ENCODE measurements at places on chromosomes 6 and 20.

- DNase-seq, result no peak
Observed at GRCh38 chr6:161443848-161444247, 170.0 kb upstream of the AGPAT4 start.

DNA sequence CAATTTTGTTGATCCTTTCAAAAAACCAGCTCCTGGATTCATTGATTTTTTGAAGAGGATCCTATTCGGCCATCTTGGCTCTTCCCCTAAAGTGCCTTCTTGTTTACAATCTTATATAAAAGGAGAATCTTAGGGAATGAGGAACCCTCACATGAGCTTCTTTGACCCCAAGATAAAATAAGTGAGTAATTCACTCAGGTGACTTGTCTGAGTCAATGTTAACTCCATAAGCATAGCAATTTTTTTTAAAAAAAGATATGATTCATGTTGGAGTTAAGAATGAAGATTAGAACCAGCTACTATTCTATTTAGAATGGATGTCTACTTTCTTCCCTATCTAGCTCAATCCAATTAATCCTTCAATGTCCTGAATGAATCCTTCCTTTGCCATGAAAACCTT lies 21.0 kb downstream of the WASF1 start:
- no peak for DNase-seq

DNA sequence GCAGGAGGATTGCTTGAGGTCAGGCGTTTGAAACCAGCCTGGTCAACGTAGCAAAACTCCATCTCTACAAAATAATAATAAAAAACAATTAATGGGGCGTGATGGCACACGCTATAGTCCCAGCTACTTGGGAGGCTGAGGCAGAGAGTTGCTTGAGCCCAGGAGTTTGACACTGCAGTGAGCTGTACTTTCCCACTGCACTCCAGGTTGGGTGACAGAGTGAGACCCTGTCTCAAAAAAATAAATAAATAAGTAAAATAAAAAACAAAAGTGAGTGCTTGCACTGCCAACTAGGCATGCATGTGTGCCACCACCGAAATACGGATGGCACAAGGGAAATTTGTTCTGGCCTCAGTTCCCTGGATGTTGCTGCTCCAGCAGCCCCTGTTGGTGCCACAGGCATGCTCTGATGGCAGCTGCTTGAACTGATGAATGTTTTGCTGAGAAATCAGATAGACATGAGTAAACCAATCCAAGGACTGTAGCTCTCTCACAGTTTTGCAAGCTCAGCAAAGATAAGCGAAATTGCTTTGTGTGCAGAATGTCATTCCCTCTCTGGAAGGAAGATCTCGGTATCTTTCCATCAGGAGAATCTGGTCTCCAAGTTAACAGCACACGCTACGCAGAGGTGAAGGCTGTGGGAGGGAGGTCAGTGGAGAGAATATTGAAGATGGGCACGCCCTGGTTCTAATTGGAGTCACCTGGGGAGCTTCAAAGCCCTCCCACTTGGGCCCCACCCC lies 188.0 kb upstream of the SLC24A3 start:
- no peak for DNase-seq

GRCh38 chr6:106488494-106489370 lies 128.2 kb downstream of the CRYBG1 start:
- no peak for DNase-seq

DNA sequence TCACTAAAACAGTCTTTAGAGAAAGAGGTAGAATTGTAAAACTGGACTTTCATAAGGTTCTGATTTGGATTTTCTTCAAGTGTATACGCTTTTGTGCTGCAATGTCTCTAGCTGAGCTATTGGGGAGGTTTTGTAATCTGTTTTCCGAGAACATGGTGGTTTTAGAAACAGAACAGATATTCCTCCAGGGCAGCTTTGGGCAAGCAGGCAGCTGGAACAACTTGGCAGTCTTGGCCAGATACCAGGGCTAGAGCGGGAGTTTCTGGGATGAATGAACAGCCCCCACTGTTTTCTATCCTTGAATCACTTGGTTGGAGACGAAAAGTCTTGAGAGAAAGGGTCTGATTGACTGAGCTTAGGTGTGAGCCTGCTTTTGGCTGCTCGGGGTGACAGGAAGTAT lies 17.1 kb upstream of the ARMC2 start:
- DNase-seq, result no peak

- DNase-seq, result no peak
Observed at GRCh38 chr20:23071996-23072395, 14.1 kb downstream of the CD93 start.

DNA sequence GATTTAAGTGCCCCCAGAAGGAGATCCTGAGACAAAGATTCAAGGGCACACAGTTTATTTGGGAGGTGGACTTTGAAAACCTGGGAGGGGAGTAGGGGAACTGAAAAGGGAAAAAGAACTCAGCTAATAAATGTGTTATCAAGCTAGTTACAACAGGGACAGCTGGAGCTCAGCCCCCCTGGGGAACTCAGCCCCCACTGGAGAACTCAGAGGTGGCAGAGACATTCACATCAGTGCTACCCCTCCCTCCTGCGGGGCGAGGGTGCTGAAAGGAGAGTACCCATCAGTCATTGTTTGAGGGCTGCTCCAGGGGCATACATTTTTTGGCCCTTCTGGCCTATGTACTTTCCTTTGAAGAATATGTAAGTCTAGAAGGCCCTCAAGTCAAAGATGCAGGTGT lies 101.4 kb downstream of the LRFN2 start:
- DNase-seq, result no peak

DNA sequence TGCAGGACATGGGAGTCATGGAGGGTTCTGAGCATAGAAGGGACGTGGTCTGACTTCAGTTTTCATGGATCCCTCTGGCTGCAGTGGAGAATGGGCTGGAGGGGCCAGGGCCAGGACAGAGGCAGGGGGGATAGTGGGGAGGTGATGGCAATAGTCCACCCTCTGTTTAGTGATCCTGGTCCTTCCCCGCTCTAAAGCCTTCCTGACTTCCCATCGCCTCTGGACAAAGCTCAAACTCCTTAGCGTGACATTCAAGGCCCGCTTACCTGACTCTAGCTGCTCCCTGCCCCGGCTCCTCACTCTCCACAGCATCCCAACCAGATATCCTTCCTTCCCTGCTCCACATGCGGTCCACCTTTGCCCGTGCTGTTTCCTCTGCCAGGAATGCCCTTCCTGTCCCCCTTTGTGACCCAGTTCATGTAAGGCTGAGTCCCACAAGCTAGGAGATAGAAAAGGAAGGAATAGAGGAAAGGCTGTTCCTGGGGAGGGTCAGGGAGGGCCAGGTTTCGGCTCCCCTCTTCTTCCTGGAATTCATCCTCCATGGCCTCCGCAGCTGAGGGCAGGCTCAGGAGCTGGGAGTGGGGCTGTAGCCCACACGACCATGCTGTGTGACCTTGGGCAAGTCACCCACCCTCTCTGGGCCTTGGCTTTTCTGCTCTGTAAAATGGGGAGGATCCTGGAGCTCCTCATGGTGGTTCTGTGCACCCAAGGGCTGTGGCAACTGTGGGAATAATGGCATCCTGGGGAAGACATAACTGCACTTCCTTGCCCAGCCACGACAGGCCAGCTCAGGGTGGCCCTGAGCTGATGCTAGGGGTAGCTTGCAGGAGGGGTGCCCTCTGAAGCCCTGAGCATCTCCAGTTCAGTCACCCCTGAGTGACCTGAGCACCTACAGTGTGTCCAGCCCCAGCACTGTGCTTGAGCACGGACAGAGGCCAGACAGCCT lies 116.1 kb downstream of the CEBPB start:
- DNase-seq, result no peak

DNA sequence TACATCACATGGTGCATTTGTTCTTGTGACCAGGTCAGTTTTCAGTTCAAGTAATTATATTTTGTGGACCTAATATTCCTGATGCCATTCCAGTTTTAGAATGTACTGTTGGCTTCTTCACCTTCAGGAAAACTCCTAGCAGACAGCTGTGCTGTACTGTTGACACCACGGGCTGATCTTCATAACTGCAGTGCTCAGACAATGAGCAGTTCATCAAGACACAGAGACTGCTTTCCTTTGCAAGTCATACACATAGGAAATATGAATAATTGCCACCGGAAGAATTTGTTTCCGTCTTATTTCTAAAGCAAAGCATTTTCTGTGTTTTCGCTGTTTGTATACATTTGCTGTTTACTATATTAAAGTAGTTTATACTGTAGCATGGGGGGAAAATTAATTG lies 89.8 kb downstream of the C6orf118 start:
- no peak for DNase-seq

DNA sequence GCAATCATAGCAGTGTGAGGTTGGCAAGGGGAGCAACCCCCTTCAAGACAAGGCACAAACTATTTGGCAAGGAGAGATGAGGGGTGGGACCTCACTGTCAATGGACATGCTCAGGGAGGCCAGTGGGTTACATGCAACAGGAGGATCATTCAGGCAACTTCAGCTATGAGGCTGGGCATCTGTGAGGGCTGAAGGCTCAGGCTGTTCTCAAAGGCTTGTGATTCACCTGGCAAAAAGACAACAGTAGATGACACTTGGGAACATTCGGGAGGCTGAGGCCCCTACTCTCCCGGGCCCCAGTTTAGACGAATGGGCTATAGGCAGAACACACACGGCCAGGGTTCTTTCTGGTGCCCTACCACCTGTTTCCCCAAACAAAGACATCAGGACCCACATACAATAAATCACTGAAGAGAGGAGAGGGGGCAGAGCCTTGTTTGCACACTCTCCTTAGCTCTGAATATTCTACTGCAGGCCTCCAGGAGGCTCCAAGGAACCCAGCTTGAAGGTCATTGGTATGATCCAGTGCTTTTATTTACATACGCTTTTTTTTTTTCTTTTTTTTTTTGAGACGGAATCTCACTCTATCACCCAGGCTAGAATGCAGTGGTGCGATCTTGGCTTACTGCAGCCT lies 7.9 kb downstream of the TUBB start:
- no peak for DNase-seq

- DNase-seq, result no peak
Observed at GRCh38 chr6:148082696-148083095, 259.9 kb upstream of the SASH1 start.

GRCh38 chr6:42141603-42142117 lies 760 bp downstream of the C6orf132 start:
- no peak for DNase-seq

DNA sequence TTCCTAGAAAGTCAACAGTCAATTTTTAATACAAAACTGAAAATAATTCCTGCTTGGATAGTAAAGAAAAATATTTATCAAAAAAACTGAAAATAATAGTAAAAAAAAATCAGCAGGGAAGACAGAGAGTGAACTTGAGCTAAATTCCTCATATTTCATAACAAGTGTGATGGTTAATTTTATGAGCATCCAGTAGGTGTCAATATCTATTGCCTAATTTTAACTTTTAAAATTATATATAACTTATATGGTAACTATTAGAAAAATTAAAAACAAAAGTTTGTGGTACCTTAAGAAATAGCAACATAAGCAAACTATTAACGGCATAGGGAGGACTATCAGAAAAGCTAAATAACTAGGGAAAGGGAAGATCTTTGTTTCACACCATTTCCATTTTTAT lies 2.1 kb downstream of the EPM2A start:
- no peak for DNase-seq

DNA sequence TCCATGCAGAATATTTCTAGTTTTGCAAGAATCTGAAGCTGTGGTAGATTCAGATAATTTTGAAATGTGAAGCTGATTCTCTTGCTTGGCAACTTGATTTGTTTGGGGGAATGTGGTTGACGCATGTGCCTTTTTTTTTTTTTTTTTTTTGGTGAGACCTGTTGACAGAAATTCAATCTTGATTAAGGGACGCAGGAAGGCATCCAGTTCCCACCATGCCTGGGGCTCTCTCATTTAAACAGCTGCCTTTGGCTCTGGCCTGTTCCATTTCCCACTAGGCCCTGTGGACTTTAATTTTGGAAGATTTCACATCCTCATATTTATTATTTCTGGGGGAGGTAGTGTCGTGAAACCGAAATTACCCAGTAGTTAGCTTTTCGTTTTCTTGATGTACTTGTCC lies 8.6 kb downstream of the TPX2 start:
- peak; percentile 47 for DNase-seq

DNA sequence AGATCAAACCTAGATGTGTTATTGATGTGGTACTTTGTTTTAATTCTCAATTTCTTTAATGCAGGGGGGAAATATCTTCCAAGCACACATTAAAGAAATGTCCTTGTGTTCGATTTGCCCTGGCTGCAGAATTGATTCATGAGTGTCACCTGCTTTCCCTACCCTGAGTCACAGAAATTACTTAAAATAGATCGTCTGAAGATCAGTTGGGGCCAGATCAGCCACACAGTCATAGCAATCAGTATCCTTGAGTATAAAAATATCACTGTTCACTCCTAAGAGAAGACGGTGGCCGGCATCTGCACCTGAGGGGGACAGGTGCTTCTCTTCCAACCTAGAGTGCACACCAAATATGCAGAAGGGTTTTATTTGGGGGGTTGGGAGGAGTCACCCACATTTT lies 115.2 kb upstream of the RIN2 start:
- DNase-seq, result no peak

DNA sequence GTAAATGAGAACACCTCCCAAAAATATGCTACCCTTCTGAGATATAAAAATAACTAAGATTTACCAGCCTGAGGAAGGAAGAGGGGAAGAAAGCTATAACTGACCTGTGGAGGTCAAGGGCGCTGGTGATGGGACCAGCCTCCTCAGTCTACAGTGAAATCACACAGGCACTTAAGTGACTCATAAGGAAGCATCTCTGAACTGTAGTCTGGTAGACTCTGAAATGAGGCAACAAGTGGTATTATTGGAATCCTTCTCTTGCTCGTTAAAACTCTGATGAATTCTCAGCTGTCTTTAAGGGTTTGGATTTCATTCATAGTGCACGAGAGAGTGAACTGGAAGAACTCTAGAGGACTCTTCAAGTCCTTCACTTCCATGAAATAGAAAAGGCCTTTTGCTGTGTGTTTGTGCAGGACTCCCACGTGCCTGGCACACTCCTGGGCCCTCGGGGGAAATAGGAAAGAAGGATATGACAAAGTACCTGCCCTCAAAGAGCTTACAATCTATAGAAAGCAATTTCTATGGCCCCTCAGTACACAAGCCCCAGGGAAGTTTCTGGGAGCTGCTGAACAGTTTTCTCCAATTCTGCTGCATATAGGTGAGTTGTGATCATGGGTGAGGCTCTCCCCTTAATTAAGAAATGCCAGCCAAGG lies 231.8 kb upstream of the RREB1 start:
- peak; percentile 79 for DNase-seq

- DNase-seq, result no peak
Observed at GRCh38 chr6:38370653-38371601, 268.8 kb downstream of the BTBD9 start.

- DNase-seq, result no peak
Observed at GRCh38 chr6:136920216-136920615, 1.9 kb upstream of the SLC35D3 start.

GRCh38 chr6:27542485-27542884 lies 69.6 kb upstream of the ZNF184 start:
- no peak for DNase-seq

GRCh38 chr6:45518013-45518720 lies 140.4 kb upstream of the SUPT3H start:
- no peak for DNase-seq

All from GM04503 (cell line).